ENCODE measurements at places on chromosomes 13 and 19.

DNA sequence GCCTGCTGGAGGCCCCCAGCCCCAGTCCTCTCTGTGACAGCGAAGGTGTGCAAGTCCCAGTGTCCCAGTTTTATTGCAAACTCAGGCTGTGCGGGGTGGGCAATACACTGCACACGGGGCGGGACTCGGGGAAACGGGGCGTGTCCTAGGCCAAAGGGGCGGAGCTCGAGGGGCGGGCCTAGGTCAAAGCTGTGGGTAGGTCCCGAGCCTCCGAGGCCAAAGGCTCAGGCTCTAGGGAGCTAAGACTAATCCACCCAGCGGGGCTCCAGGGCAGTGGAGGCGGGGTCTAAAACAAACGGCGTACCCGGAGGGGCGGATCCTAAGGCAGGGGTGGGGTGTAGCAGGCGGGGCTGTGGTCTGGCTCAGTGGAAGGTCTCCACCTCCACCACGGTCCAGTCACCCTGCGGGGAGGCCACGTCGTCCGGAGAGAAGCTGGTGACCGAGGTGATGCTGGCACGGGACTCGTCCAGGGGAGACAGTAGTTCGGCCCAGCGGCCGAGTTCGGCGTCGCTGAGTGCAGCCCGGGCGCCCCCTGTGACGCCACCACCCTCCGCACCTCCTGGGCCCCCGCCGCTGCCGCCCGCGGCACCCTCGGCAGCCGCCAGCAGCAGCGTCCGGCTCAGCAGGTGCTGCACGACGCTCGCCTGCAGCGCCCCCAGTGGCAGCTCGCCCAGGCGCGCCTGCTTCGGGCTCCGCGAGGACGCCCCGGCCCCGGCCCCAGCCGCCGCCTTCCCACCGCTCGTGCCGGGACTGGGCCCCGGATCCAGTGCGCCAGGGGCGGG is 5.3 kb downstream of the PRR36 start:
- DNase-seq: peak; percentile 66

DNA sequence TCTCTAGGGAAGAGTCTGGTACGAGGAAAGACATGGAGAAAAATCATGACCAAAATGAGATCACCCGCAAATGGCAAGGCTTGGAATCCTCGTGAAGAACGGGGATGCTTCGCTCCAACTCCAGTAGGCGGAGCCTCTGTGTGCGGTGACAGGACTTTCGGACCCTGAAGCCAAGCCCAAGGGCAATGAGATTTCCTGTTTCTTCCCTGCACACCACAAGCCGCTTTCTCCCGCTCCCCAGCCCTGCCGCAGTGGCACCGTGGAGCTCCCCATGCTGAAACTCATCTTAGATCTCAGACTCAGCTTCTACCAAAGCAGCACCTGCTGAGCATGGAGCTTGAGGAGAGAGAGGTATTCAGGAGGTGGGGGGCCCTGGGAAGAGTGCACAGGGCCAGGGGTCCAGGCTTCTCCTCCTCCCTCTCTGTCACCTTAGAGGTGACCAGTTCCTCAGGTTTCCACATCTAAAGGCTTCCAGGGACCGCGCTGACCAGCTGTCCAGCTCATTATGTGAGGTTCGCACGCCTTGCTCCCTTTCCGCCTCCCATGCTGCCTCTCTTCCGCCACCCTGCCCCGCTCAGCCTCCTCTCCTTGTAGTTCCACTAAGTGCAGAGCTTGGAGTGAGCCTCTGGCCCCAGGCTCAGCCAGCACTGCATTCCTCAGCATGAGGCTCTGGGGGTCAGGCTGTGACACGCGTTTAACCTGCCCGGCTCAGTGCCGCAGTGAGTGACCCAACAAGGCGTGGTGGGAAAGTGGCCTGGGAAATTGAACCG is 153.8 kb upstream of the SOX1 start:
- no peak for DNase-seq

GRCh38 chr13:94269557-94269956 is 209.9 kb downstream of the DCT start:
- DNase-seq: no peak

- DNase-seq: no peak
Measured at GRCh38 chr19:57053401-57053800, 66.4 kb upstream of the USP29 start.

DNA sequence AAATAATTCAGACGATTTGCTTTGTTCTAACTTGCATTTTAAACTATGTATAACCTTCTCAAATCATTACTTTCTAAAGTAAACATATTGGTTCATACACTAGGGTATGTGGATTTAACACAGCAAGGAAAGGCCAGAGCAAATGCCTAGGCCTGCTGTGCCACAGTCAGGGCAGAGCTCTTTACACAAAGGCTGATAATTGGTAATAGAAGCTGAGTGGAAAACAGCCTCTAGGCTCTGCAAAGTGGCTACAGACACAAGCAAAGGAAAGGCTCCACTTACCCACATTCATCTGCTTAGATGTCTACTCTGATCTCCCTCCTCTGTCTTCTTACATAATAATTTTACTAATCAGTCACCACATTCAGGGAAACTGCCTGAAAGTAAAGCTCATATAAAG is 382.9 kb downstream of the OLFM4 start:
- no peak for DNase-seq

Data from activated T-cell treated with anti-CD3 and anti-CD28 coated beads for 4 hours (primary cell).